Amniotic stem cell (primary cell): ENCODE measurements at places on chromosomes 16 and 17.

- DNase-seq, result no peak
Measured at GRCh38 chr16:27246439-27246838, 22.1 kb downstream of the NSMCE1 start.

DNA sequence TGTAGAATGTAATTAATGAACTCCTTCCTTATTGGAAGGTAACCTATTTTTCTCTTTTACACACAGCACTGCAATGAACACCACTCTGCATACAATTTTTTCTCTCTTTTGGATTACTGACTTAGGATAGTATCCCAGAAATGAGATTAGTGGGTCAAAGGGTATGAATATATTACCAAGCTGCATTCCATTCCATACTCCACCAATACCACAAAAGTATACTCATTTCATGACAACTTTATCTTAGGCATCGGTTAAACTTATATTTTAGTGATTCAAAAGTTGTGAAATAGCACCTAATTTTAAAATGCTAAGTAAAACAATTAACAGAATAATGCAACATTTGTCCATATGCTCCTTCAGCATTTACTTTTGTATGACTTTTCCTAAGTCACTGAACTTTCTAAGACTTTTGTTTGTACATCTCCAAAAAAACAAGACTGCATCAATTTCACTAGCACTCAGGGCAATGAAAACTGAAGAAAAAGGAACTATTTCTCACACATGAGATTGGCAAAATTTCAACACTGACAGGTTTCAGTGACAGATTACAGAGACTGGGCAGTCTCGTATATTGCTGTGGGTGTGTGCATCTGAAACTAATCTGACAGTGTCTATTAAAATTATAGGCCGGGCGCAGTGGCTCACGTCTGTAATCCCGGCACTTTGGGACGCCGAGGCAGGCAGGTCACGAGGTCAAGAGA, 32.1 kb downstream of the HELZ start:
- no peak for DNase-seq

GRCh38 chr17:31788956-31789355, 70.1 kb downstream of the COPRS start:
- DNase-seq, result no peak

DNA sequence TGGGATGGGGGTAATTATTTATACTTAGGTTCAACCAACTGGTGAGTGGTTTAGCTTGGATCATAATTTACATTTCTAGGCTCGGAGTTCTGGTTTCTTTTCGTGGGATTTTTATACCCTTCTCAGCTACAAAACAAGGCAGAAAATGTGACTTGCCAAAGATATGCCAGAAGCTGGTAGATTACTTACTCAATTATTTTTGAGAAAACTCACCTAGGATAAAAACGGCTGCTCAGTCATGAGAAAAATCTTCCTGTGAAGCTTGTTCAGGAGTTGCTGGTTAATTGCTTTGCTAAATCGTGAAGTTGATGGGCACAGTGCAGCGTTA, 1.1 kb downstream of the NDEL1 start:
- DNase-seq, result no peak

- DNase-seq, result no peak
Measured at GRCh38 chr17:42289611-42290181, 1.4 kb downstream of the STAT5A start.

- no peak for DNase-seq
Measured at GRCh38 chr17:72702136-72702735, 390.3 kb downstream of the SLC39A11 start.

- no peak for DNase-seq
Measured at GRCh38 chr16:80319181-80319580, 221.6 kb upstream of the DYNLRB2 start.

DNA sequence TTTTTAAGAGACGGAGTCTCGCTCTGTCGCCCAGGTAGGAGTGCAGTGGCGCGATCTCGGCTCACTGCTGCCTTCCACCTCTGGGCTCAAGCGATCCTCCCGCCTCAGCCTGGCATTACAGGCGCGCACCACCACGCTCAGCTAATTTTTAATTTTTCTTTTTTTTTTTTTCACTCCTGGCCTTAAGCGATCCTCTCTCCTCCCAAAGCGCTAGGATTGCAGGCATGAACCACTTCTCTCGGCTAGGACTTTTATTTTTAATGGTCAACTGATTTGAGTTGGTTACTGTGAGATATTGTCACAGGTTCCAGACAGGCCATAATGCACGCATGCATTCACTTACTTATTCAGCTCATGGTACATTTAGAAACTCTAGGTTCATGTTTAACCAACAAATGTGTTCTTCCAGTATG, 888 bp downstream of the PIGW start:
- no peak for DNase-seq

GRCh38 chr17:81259058-81259605, 20.0 kb downstream of the NDUFAF8 start:
- no peak for DNase-seq

DNA sequence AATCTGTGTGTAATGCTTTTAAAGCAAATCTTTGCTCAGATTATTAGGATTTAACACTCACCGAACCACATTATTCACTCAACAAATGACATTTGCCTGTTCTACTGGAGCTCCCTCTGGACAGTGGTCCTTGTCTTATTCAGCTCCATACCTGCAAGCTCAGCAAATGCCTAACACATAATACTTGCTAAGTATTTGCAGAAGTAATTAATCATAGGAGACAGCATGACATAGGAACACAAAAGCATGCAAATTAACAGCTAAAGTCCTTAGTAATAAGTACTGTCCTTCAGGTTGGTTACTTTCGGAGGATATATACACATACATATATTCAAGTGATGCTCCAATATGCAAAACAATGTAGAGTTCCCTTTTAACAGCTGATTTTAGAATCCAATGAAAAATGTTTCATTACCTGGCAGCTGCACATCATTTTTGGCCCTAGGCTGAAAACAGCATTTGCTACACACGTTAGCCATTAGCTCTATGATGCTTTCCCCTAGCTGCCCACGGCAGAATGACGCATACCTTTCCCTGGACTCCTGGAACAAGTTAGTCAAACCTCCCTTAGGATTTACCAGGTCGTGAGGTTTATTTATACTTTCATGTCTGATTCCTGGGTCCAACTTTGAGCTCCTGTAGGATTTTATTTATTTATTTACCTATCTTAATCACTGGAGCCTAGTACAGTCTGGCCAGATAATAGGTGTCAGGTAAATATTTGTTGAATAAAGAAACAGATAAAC, 8.6 kb downstream of the BRD7 start:
- peak; percentile 44 for DNase-seq

GRCh38 chr17:39151943-39152818, 744 bp upstream of the PLXDC1 start:
- DNase-seq, result no peak

- DNase-seq, result no peak
Measured at GRCh38 chr16:55257966-55258613, 65.9 kb upstream of the IRX6 start.

GRCh38 chr17:75749545-75750389, 15.2 kb downstream of the GALK1 start:
- DNase-seq, result peak; percentile 62

GRCh38 chr16:31471241-31471874, 594 bp upstream of the TGFB1I1 start:
- DNase-seq, result no peak

- no peak for DNase-seq
Measured at GRCh38 chr16:48365025-48365600, 20.1 kb downstream of the SIAH1 start.

- no peak for DNase-seq
Measured at GRCh38 chr16:20020083-20020482, 53.6 kb downstream of the GPR139 start.

DNA sequence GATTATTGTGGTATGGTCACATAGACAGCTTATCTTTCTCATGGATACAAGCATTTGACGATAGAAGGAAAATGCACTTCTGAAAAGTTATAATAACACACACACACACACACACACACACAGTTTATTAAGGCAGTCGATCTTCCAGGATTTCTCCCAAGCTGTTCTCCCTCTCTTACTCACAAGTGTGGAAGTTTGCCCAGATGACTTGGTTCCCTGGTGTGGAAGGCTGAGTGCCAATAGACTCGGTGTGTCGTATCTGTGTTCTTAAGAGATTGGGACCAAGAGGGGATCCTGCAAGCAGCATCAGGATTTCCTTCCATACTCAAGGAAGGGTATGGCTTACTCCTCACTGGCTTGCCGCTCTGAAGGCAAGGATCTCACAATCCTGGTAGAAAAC, 279.6 kb downstream of the HS3ST3B1 start:
- no peak for DNase-seq

- no peak for DNase-seq
Measured at GRCh38 chr17:2025220-2025621, at the start of gene RTN4RL1. Gene RTN4RL1, minus strand, starts transcription at chr17:2025334. Its CDS starts 469 bp downstream, at chr17:2024865.

GRCh38 chr17:1462164-1463112, 6.4 kb upstream of the CRK start:
- DNase-seq, result no peak
